Fibroblast of the aortic adventitia (primary cell): ENCODE measurements at places on chromosomes 3 and 15.

- no peak for DNase-seq
Measured at GRCh38 chr3:72078676-72079368, 293.9 kb upstream of the PROK2 start.

- DNase-seq = no peak
Measured at GRCh38 chr3:12413721-12414255, 70.5 kb upstream of the TSEN2 start.

DNA sequence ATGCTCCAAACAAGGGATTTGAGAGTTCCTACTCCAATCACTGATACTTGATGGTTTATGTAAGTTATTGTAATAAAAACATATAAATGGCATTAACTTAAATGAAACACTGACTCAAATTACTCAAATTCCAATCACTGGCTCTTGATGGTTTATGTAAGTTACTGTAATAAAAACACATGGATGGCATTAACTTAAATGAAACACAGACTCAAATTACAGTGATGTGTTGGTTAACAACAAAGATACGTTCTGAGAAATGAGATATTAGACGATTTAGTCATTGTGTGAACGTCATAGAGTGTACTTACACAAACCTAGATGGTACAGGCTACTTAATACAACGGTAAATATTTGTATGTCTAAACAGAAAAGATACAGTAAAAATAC lies 6.6 kb downstream of the MOBP start:
- DNase-seq = no peak

DNA sequence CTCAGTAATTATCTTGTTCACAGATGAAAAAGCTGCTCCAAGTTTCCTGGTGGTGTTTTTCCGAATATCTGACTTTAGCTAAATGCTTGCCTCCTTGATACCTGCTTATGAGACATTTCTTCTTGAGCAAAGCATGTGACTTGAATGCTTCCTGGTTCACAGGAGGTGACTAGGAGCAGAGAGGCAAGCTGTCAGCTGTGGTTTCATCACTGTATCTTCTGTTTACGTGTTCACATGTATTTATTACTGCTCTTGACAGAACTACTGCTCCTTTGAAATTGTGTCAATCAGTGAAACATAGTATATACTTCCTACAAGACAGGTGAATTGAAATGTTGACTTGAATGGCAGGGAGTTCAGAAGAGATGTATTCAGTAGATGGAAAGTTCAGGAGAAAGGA lies 8.9 kb upstream of the SPPL2A start:
- DNase-seq = no peak

DNA sequence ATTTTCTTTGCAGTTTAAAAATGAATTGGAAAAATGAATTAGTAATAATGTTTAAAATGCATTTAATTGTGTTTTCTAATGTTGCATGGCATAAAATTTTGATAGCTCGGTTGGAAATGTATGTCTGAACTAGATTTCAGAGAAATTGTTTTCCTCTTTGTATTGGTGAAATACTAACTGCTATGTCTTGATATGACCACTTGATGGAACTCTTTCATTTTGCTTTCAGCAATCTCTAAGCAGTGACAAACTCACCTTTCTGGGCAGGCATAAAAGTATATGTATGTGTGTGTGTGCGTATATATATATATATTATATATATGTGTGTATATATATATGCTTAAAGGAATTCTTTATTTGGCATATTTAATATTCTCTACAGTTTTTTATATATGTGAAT lies 239.3 kb upstream of the ZNF717 start:
- DNase-seq = no peak

- peak; percentile 94 for DNase-seq
Measured at GRCh38 chr3:134291319-134292254, 40.9 kb upstream of the RYK start.

DNA sequence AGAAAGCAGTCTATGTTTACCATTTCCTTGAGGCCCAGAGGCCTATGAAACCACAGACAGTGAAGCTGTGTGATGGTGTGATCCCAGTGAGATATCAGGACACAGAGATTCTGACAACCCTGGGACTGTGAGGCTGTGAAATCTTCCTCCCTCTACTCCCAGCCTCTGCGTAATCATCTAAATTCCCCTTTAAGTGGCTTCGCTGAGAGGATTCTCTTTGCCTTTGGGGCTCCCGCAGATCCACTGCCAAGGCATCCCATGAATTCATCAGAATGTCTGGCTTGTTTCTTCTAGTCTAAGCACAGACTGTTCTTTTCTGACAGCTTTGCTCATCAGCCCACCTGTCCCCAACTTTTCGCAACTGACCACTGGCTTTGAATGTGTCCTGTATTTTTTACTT lies 901.2 kb upstream of the NR2F2 start:
- no peak for DNase-seq

DNA sequence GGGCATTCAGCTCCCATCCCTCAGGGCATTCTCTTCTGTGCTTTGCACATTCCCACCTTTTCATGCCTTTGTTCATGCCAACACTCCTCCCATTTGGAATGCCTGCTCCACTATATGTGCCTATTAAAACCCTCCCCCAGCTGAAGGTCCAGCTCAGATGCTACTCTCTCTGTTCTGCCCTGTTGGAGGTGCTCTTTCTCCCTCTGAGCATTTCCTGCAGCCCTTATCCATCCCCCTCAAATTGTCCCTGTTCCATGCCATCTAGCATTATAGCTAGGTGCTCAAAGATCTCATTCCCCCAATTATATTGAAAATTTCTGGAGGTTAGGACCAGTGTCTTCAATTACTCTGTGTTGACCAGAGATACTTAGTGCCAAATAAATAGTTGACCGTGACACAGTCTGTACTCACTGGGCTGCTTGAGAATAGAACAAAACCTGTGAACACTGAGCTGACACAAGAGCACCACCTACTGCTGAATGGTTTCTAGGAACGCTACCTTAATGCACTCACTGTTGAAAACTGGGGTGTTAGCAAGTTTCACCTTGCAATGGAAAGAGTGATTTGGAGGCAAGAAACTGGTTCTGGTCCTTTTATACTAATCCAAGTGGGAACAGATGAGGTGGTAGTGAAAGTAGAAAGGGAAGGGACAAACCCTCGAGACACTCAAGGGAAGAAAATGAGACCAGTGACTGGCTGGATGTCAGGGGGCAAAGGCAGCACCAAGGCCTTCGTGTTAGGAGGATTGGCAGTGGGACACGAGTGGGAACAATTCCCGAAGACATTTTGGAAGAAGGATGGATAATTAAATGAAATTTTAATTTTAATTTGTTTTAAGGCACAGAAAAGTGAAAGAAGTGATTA lies 289.8 kb upstream of the ROPN1 start:
- DNase-seq = peak; percentile 64

DNA sequence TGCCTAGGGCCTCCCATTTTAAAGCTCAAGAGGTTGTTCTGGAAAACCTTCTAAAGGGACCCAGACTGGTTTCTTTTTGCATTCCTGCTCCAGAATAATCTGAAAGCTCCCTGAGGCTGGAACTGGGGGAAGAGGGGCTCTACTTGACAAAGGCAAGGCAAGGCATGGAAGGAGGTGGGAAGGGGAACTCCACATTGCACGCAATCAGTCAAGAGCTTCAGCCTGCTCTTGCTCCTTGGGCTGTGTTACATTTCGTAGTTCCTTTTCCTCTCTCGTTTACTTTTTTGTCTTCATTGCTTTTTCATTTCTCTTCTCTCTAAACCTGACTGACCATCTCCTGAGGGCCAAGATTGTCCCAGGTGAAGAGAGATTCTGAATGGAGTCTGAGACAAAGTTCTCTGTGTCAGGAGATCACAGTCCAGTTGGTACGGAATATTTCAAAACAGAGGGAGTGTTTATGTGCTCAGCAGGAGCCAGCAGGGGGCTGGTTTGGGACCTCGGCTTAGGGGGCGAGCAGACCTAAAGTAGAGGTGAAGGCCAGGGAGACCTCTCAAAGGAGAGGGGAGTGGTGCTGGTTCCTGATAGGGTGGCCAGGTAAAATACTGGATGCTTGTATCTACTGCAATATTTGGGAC lies 6.0 kb upstream of the KCTD6 start:
- no peak for DNase-seq

GRCh38 chr15:71139241-71139640 lies 24.0 kb downstream of the THSD4 start:
- no peak for DNase-seq

DNA sequence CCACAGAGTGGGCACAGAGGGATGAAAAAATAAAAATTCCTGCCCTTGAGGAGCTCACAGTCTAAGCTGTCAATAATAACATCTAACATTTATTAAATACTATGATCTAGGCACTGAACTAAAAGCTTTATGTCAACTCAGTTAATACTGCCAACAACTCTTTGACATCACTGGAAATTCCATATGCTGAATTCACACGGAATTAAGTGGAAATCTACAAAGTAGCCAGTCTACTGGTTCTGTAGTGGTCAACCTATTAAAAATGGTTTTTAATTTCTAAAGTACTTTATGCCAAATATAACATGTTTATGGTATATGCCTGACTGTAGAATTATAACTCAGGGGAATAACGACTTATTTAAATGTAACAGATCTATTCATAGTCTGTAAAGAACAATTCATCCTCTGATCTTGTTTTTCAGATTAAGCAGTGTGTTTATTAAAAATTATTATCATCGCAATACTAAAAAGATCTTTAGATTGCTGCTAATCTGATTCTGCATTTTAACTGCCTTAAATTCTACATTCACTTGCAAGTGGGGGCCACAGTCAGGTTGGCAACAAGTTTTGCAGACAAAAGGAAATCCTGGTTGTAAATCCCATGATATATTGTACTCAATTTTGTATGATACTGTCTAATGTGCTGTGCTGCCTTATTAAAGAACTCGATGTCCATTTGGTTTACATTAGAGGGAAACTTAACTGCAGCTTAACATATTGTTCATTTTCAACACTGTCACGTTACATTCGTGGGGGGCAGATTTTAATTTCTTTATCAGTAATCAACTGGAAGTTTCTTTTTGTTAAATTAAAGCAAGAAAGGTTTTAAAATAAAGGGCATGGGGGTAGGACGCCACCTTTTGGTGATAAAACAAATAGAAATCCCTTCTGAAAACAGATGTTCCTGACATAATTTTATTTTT lies 2.6 kb upstream of the FOXP1 start:
- DNase-seq = peak; percentile 78

GRCh38 chr3:193559100-193559499 lies 4.4 kb upstream of the ATP13A4 start:
- DNase-seq = no peak

DNA sequence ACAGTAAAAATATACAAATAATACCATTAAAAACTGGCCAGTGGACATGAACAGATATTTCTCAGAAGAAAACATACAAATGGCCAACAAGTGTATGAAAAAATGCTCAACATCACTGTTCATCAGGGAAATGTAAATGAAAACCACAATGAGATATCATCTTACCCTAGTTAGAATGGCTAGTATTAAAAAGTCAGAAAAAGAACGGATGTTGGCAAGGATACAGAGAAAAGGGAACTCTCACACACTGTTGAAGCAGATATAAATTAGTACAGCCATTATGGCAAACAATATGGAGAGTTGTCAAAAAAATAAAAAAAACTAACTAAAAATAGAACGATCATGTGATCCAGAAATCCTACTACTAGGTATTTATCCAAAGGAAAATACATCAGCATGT lies 222.7 kb upstream of the NAALADL2 start:
- no peak for DNase-seq

DNA sequence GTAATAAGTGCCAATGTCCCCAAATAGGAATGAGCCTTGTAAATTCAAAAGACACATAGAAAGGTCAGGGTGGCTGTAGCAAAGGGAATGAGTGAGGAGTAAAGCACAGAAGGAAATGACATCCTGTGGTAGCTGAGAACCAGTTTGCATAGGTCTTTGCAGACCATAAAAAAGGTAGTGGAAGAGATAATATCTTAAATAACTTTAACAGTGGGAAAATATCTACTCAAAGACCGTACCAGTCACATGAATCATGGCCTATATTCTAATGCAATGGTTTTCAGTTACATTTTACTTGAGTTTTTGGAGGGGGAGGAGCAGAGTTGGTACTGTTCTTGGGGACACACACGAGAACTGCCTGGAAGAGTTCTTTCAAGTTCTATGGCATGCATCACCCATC lies 297.3 kb upstream of the ADAMTS9 start:
- DNase-seq = no peak

- DNase-seq = no peak
Measured at GRCh38 chr3:123862152-123862551, 22.0 kb downstream of the MYLK start.

DNA sequence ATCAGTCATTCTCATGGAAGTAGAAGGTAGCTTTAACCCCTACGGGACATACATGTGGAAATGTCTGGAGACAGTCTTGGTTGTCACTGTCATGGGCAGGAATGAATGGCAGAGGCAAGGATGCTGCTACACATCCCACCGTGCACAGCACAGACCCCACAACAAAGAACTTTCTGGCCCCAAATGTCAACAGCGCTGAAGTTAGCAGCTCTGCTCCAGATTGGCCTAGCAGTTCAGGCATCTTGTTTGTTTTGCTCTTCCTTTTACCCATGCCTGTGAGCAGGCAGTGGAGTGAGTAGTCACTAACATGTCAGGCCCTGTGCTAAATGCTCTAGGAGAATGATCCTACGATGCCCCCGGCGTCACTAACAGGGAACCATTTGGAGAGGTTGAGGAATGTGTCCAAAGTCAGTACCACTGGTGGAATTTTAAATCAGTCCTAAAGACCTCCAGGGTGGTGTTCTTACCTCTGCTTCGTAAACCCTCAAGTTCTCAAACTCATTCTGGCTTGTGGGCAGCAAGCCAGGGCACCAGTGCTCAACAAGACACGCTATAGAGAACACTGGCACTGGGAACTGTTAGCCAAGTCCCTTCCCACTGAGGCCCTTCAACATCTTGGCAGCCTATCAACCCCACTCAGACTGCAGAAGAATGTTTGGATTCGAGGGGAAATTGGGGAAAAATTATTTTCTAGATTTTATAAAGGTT lies 142.2 kb downstream of the FOXP1 start:
- DNase-seq = no peak

GRCh38 chr3:50525987-50526386 lies 22.6 kb upstream of the CACNA2D2 start:
- DNase-seq = peak; percentile 46

DNA sequence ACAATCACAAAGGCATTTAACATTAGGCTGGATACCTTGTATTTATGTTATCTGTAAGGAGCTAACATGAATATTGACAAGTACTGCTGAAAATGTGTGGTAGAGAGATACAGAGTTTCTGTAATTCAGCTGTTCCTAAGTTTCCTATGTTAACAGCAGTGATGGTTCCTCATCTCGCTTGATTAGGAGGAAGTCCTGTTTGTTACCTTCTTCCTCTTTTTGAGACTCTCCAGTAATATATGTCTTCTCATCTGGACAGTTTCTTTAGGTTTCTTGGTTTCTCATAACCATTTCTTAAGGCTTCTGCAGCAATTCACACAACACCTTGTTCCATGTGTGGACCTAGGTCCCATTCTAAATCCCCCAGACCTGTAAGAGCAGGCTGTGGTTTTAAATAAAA lies 11.4 kb upstream of the PEX5L start:
- no peak for DNase-seq

DNA sequence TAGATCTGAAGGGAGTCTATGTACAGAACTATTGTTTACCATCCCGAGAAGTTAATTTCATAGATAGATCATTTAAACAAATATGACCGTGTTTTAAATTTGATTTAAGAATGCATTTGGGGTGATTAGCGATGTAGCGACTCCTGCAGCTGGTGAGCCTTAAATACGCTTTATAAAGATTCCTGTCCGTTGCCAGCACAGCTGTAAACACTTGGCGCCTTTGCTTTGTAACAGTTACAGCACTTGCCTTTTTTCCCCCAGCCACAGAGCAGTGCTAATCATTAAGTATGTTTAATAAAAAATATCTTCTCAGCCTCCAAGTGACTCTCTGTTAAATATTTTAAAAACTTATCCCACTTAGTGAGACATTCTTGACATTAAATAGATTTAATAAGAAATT lies 333.8 kb downstream of the FEZF2 start:
- DNase-seq = no peak
